Stimulated activated CD8-positive, alpha-beta memory T cell treated with anti-CD3 and anti-CD28 coated beads, Interleukin-15, amount 100 ng/mL, for 24 hours (primary cell): ENCODE measurements at places on chromosomes 2 and 18.

DNA sequence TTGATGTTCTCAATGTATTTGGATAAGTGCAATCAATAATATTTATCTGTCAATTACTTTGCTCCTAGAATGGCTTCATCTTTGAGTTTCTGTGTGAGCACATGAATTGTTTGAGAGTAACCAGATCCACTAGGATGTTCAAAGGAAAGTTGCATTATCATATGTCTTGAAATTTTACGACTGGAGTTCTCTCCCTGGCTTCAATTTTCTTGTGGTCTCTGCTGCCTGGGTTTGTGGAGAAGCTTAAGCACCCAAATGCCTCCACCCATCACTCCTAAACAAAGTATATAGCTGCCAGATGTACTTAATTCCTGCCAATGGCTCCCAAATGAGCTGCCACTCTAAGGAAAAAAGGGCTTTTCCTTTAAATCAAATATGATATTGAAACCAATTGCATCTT lies 1149.4 kb upstream of the ZEB2 start:
- DNase-seq = no peak

GRCh38 chr2:12770300-12770968 lies 53.7 kb downstream of the TRIB2 start:
- no peak for DNase-seq

- DNase-seq = no peak
Observed at GRCh38 chr2:197453914-197454398, 604 bp downstream of the COQ10B start.

DNA sequence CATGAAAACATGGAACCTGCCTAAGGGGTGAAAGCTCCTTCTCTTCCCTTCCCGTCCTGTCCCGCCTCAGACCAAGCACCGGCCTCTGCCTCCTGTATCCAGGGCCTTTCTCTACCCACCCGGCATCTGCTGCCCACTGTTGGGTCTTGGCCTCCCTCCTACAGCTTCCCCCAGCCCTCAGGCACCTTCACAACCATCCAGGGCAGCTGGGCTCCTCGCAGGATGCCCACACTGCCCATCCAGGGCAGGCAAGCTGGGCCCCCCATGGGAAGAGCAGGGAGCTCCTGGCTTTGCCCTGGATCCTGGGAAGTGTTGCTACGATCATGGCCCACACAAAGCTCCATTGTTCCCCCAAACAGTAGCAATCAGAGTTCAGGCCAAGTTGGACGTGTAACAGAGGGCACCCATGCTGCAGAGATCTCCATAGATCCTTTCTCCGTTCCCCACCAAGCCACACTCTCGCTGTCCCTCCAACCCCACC lies 206.6 kb downstream of the NDUFA10 start:
- DNase-seq = no peak

DNA sequence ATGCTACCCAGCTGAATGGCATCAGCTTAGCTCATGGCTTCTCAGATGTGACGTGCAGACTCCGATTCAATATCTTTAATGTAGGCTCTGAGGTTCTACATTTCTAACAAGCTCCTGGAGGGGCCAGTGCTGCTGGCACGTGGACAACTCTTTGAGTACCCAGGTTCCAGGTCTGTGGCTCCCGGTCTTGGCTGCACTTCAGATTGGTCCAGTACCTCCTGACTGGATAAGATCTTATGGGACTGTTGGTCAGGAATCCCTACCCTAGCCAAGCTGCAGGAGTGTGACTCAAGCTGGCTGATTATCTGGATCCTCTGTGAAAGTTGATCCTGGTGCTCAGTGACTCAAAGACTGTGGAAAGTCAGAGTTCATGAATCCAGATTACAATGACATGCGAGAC lies 222.1 kb downstream of the ANKRD30B start:
- DNase-seq = no peak

DNA sequence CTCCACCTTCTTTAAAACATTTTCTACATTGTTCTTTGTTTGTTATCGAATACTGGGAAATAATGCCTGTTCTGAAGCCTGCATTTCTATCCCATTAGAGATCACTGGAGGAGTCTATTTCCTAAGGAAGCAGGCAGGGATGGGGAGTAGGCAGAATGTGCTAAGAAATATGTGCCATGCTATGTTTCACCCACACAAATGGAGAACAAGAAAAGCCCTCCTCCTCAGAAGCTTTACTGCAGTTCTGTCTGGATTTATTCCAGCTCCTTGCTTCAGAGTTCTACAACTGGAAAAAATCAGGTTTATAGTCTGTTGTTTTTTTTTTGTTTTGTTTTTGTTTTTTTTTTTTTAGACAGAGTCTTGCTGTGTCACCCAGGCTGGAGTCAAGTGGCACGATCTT lies 825.1 kb downstream of the SLC4A3 start:
- DNase-seq = no peak

GRCh38 chr2:116416731-116417377 lies 1397.6 kb upstream of the DDX18 start:
- DNase-seq = no peak

DNA sequence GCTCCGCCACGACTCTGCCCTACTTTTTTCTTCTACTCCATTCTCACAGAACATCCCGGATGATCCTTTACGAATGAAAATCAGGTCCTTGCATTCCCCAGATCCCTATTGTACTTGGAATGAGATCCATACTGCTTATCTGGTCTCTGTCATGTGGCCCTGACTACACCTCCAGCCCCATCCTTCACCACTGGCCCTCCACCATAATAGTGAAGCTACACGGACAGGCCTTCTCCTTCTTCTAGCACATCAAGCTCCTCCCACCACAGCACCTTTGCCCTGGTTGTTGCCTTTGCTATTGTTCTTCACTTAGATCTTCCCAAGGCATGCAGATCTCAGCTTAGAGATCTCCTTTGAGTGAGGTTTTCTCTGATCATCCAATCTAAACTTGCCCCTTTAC lies 20.1 kb upstream of the RMDN2 start:
- no peak for DNase-seq

DNA sequence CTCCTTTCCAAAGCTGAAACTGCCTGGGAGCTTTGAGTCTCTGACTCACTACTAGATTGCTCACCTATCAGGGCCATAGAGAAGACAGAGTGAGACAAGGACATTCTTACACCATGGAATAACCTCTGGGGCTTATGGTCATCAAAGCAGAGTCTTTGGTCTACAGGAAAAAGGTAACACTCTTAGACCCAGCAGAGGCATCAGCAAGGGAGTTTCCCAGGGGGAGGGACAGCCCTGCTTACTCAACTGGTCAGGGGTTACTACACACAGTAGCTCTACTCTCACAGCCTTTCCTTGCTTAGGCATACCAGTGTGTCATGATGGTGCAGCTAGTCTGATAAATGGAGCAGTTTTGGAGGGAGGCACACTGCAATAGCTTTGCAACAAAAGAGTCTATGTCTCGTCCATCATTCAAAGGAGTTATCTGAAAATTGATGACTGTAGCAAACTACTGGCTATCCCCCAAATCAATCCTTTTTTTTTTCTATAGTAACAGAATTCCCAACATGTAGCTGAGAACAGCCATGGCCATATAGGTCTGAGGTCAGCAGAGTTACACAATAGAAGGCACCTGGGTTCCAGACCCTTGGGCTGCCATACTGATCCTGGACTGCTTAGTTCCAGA lies 22.4 kb upstream of the CD28 start:
- DNase-seq = no peak

- DNase-seq = no peak
Observed at GRCh38 chr2:44004735-44005602, 9.2 kb upstream of the LRPPRC start.

DNA sequence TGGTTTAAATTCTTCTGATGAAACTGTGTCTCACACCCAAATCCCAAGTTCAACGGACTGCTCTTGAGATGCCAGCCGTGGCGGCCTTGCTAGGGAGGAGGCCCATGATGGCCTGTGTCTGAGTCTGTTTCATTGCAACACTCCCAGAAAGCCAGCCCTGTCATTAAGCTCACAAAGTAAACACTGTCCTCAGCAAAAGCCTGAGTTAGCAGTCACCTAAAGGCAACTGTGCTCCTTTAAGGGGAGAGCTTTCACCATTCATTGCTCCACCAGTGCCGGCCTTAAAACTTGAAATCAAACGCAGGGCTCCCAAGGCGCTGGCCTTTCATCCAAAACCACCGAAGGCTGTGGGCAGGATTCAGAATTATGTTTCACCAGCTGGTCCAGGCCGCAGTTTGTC lies 42.5 kb upstream of the PPP1CB start:
- DNase-seq = no peak

- no peak for DNase-seq
Observed at GRCh38 chr2:230660294-230661060, 52.2 kb upstream of the CAB39 start.

DNA sequence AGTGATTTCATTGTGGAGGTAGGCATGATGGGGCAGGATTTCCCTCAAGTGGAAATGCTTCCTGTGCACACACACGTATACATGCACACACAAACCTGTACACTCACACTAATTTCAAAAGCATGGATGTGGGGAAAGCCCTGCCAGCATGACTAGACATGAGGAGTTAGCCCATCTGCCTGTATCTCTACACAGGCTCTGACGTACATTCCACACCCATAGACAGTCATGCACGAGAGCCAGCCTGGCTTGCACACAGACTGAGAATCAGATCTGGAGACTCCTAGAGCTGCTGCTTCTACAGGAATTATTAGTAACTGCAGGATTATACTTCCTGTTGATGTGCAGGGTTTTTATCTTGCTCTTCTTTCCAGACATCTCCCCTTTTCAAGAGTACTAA lies 27.3 kb upstream of the NFU1 start:
- no peak for DNase-seq

GRCh38 chr2:98822301-98823164 lies 91.6 kb upstream of the MGAT4A start:
- peak; percentile 37 for DNase-seq

- DNase-seq = no peak
Observed at GRCh38 chr2:241295326-241296095, 20.0 kb downstream of the HDLBP start.

- DNase-seq = no peak
Observed at GRCh38 chr2:173432049-173432754, 77.5 kb downstream of the CDCA7 start.

DNA sequence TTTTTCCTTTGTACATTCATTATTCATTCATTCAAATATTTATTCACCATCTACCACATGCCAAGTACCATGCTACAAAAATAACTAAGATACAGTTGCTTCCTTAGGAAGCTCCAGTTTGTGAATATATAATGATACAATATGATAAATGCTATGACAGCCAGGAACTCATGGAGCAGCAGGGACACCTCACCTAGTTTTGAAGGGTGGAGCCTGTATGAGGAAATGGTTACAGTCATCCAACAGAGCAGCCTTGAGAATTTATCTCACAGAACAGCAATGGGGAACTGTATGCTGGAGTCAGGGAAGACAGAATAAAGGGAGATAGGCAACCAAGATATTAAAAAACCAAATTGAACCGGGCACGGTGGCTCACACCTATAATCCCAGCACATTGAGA lies 124.0 kb downstream of the OSBPL1A start:
- DNase-seq = no peak

DNA sequence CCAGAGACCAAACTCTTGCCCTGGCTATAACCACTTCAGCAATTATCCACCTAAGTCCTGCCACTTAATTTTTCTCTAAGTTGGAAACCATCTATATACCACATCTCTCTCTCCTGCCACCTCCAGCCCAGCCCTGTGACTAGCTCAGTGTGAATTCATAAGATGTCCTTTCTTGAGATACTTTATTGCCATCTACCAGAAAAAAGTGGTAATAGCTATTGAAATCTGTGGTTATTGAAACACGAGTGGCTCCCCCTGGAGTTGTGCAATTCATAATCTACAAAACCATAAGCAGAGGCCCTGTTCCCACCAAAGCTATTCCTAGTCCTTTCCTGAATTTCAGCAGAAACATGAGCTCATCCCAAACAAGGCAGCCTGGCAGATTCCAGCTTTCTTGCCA lies 324.0 kb downstream of the TXNL1 start:
- no peak for DNase-seq

DNA sequence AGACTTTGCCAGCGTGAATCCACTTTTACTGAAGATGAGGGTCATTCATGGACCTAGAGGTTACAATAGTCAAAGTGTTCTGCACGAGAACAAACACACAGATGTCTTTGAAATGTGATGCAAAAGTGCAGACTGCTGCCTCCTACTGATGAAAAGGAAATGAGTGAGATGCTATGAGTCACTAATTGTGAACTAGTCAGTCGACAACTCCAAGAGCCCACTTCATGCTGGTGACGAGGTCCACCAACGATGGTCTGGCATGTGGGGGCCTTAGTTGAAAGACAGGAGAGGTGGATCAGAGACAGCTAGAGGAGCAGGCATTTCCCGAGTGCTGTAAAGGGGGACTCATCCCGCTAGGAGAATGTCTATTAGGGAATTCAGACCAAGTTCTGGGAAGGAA lies 17.1 kb upstream of the ZNF236 start:
- no peak for DNase-seq

DNA sequence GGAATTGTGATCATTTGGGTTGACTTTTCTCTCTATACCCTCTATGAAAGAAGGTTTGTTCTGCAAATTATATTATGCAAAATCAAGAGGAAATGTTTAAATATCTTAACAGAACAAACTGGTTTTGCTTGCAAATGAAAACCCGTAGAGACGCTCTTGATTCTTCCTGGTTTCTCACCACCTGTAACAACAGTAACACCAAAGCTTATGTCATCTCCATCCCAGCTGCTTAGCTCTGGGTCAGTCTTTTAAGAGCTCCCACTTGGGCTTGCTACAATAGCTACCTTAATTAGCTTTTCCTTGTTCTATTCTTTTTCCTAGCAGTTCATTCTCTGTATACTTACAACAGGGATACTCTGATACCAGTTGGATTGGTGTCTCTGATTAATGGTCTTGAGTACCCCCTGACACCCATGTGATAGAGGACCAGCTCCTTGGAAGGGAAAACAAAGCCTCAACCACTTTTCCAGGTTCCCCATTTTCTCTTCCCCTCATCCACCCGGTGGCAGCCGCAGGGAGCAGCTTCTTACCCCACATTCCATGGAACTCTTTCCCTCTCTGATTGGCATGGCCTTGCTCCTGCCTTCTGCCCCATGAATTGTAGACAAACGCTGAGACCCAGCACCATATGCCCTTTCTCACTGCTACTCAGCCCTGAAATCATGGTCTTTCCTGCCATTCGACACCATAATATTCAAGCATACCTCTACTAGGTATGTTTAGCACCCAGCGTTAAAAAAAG lies 27.7 kb downstream of the TMEM182 start:
- no peak for DNase-seq

DNA sequence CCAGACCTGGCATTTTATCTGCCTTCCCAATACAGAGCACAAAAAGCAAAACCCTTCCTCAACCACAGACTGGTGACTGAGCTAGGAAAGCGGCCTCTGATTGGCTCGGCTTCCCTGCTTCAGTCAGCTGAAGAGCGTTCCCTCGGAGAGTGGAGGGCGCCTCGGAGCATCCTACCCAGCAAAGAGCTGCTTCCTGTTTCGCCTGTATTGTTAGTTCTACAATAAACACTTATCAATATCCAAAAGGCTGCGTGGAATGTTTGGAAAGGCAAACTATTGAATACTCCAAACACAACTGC lies 125.0 kb downstream of the CACNB4 start:
- no peak for DNase-seq
